Neural crest cell (in vitro differentiated cells): ENCODE measurements at places on chromosomes 7 and 10. TPM values are rescaled to one million over a fixed set of nuclear protein-coding genes. Genes with fewer than 3 reads are reported as not detected.

The CARD11 gene
- total RNA-seq, result 0.37 and 0.59 TPM in 2 replicates

The HOXA5 gene
- total RNA-seq, result 3.2 and 4.3 TPM in 2 replicates

DNA sequence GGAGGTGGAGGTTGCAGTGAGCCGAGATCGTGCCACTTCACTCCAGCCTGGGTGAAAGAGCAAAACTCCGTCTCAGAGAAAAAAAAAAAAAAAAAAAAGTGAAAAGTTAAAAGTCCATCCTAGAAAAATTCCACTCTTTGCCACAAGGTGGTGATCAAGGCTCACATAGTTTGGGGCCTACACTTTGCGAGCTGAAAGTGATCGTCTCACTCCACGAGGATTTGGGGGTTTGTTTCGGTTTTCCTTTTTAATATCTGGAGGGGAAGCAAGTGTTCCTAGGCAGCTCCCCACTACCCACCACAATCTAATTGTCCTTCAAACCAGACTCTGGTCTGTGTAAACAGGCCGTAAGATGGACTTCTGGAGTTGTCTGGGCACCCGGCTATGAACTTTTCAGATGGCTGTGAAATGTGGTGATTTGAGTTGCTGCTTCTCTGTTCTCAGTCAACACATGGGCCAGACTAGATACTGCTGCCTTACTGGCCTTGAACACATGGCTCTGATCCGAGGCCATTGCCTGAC, 27.1 kb downstream of the PRLHR start:
- peak; percentile 65 for DNase-seq

- DNase-seq, result no peak
Observed at GRCh38 chr10:61961278-61961677, 59.8 kb downstream of the ARID5B start.

DNA sequence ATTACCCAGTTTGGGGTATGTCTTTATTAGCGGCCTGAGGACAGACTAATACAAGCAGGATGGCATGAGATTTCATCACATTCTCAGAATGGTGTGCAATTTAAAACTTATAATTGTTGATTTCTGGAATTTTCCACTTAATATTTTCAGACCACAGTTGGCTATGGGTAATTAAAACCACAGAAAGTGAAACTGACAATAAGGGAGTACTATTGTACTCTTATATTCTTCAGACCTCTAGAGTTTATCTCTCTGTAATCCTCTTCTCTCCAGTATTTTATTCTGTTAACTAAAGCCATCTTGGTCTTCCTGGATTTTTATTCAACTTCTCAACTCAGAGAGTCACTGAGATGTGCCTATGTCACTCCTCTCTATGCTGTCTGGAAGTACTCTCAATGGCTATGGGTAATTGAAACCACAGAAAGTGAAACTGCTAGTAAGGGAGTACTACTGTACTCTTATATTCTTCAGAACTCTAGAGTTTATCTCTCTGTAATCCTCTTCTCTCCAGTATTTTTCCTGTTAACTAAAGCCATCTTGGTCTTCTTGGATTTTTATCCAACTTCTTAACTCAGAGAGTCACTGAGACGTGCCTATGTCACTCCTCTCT, 118.3 kb downstream of the PPP1R17 start:
- DNase-seq, result no peak

DNA sequence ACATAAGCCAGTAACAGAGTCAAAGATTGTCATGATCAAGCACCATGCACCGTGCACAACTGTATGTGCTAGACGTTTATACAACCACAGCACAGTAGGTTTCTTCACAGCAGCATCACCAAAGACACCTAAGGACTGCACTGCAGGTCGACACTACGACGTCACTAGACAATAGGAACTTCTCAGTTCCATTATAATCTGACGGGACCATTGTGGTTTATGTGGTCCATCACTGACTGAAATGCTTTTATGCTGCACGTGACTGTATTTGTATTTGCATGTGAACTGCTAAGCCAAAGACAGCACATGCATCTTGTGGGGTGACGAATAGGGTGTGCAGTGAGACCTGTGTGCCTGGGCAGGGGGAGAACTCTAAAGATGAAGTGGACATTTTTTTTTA, 164.9 kb downstream of the PARD3 start:
- no peak for DNase-seq

- DNase-seq, result no peak
Observed at GRCh38 chr7:88281749-88282148, 24.9 kb downstream of the STEAP4 start.

DNA sequence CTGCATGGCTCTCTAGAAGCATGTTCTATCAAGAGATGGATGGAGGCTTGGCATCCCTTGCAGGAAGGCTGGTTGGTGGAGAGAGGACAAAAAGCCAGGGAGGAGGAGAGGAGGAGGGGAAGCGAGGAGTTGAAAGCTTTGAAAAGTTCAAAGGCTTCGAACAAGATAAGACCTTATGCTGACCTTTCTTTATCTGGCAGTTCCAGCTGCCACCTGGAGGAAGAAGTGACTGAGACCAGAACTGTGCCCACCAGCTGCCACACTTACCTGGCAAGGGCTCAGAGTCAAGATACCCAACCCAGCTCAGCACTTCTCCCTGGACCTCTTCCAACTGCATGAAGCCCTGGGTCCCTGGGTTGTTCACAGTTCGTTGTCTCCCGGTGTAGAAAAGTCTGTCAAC, 14.8 kb downstream of the CCL24 start:
- DNase-seq, result no peak

GRCh38 chr7:12771378-12771877, 84.0 kb downstream of the ARL4A start:
- peak; percentile 28 for DNase-seq

DNA sequence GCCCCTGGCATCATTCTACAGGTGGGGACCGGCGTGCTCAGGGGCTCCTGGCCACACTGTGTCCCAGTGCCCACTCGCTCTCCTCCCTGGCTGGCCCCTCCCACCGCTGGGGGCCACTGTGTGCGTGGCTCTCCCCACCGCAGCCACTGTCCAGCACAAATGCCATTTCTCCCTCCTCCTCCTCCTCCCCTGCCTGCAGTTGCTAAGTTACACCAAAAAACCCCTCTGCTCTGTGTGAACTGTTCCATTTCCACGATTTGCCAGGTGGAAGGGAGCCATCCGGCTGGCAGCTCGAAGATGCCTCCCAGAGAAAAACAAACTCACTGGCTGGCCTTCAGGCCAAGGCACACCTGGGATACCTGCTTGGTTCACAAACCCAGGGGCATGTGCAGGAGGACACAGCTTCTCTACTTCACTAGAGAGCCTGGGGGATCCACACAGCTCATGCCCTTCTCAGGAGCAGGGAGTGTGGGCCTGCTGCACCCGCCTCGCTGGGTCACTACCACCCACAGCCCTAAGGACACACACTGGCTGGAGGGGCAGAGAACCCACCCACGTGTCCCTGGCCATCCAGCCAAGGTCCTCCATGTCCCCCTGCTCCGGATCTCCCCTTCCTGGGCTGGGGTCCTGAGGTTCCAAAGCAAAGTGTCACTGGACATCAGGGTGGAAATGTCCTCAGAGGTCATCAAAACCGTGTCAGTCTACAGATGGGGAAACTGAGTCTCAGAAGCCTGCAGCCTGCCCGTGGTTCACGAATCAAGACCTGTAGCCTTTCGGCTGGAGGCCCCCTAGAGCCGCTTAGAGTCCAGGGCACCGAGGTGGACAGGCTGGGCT, 1.7 kb downstream of the RASGEF1A start:
- no peak for DNase-seq
